ENCODE measurements at places on chromosomes 6 and 20.

DNA sequence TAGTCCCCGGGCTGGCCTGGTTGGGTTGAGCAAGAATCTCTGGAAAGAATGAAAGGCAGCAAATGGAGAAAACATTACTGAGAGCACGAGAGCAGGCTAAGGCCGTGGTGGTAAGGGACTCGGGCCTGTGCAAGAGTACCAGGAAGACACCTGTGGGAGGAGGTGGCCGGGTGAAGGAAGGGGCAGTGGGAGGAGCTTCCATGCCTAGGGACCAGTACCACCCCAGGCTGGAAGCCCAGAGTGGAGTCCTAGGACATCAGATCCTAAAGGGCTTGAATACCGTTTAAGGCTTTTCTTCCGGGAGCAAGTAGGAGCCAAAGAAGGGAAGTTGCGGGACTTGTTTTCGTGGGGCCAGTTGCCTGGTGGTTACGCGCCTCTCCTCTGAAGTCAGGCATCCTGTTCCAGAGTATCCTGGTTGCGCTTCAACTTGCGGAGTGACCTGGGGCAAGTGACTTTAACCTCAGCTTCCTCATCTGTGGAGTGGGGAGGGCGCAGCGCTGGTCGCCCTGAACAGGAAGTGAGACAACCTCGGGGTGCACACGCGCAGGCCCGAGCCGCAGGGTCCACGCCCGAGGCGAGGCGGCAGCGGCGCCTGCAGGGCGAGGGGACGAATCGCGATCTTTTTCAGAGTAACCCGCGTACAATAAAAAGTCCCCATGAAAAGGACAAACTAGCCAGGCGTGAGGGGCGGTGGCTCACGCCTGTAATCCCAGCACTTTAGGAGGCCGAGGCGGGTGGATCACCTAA, 1.1 kb upstream of the TPD52L2 start:
- peak; percentile 93 for DNase-seq

DNA sequence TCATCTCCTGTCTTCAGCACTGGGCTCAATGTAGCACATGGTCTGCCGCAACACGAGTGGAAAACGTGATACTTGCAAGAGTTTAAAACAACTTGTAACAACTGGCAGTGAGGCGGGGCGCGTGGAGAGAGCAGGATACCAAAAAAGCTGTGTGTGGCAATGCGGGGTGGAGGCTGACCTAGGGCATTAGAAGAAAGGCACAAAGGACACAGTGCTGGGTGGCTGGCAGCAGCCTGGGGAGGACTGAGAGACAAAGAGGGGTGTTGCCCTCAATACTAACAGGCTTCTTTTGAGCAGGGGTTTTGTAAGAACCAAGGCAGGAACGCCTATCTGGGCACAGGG, 1.5 kb upstream of the GFOD1 start:
- no peak for DNase-seq

- DNase-seq: no peak
These were observed 637.8 kb downstream of the RFPL4B start for GRCh38 chr6:112984899-112985298.

DNA sequence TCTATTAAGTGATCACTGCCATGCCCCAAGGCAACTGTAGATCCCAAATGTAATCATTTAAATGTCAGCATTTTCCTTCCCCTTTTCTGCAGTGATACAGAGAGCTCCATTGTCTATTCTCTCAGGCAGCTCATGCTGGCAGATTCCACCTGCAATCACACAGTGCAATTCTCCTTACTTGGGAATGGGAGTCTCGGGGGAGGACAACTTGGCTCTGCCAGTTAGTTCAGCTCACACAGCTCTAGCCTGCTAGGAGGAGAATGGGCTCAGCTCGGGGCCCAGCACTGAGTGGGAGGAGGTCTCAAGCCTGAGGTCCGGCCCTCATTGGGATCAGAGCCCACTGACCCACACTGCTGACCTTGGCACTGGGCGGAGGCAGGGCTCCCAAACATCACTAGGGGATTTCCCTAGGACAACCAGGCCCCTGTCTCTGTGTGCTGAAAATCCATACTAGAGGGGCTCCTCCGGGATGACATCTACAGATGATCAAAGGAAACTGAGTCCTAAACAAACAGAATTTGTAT, 109.2 kb upstream of the ASF1A start:
- DNase-seq: no peak

- DNase-seq: no peak
These were observed 82.1 kb downstream of the PLEKHG1 start for GRCh38 chr6:150681578-150682395.

GRCh38 chr6:137871831-137872454, 4.9 kb downstream of the TNFAIP3 start:
- DNase-seq: no peak

DNA sequence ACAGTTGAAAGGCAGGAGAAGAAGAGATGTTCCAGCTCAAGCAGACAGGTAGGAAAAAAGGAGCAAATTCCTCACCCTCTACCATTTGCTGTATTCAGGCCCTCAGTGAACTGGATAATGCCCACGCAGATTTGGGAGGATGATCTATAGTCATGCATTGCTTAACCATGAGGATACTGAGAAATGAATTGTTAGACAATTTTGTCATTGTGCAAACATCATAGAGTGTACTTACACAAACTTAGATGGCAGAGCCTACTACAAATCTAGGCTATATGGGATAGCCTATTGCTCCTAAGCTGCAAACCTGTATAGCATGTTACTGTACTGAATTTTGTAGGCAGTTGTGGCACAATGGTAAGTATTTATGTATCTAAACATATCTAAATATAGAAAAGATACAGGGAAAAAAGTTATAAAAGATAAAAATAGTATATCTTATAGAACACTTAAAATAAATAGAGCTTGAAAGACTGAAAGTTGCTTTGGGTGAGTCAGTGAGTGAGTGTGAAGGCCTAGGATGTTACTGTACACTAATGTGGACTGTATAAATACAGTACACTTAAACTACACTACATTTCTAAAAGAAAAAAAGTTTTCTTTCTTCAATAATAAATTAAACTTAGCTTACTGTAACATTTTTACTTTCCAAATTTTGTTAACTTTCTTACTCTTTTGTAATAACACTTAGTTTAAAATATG, 672.3 kb downstream of the UTRN start:
- DNase-seq: no peak

- DNase-seq: no peak
These were observed 9.1 kb downstream of the DNAJC5 start for GRCh38 chr20:63903796-63904561.

DNA sequence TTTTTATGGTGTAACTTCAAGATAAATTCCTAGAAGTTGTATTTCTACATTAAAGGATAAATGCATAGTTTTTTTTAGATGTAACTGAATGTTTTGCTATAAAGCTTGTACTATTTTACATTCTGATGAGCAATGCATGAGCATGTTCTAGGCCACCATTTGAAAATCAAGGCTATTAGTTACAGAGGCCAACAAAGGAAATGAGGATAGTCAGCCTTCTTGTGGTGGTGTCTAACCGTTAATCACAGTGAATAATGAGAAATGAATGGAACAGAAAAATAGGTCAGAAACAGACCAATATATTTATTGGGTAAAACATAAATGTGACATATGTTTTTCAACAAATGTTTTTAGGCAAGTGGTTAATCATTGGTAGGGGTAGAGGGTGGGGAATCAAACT, 37.6 kb upstream of the L3MBTL3 start:
- no peak for DNase-seq

DNA sequence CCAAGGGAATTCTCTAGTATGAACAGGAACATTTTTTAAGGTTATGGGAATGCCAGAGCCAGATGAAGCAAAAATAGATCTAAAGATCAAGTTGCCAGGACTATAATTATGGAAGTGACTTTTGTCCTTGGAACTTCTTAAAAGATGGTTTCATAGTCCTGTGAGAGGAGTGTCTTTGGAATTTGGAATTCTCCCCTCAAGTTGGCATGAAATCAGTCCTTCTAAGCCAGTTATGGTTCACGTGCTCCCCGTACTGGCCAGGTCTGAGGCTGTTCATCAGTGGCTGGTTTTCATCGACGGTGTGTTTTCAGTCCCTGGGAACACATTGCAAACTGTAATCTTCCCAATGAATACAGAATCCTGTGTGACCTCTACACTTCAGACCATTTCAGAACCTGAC, 63.1 kb downstream of the VGLL2 start:
- DNase-seq: no peak

- no peak for DNase-seq
These were observed 11.2 kb downstream of the PREP start for GRCh38 chr6:105391705-105392104.

DNA sequence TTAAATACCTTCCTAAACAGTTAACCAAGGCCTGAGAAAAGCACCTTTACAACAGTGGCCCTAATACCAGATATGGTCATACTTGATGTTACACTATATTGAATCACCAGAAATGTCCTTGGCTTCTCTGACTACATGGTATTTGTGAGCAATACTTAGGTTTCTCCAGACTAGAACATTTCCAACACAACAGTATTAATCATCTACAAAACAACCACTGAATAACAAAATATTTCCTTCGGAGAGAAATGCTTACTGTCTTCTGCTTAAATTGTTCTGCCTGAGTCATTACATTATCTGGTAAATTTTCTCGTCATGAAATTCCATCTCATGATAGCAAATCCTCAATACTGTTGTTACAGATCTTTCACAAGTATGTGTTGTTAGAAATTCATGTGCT, 252.9 kb upstream of the RUNX2 start:
- peak; percentile 7 for DNase-seq

GRCh38 chr20:44683263-44684046, 31.7 kb upstream of the CCN5 start:
- peak; percentile 96 for DNase-seq

GRCh38 chr20:11686195-11686594, 231.5 kb upstream of the BTBD3 start:
- no peak for DNase-seq

- DNase-seq: no peak
These were observed 58.8 kb upstream of the MAP3K7 start for GRCh38 chr6:90645634-90646033.

GRCh38 chr20:23232219-23232581, 118.4 kb upstream of the NXT1 start:
- DNase-seq: no peak

DNA sequence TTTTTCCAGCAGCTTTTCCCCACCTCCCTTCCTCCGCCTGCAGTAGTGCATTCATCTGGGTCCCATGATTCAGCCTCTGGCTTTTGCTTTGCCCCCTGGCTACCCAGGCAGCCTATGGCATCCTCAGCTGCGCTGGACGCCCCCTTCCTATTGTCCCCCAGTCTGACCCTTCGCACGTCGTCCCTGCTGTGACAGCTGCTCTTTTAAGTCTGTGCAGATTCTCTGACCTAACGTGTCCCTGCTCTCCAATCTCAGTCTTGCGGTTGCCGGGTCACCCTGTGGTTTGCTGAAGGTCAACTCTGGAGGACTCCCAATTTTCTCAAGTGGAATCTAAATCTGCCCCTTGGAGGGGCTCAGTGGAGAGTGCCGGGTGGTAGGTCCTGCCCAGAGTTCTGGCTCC, 294.3 kb downstream of the CDC5L start:
- DNase-seq: peak; percentile 46

- DNase-seq: no peak
These were observed 264.3 kb downstream of the TAF4 start for GRCh38 chr20:61801428-61801827.

DNA sequence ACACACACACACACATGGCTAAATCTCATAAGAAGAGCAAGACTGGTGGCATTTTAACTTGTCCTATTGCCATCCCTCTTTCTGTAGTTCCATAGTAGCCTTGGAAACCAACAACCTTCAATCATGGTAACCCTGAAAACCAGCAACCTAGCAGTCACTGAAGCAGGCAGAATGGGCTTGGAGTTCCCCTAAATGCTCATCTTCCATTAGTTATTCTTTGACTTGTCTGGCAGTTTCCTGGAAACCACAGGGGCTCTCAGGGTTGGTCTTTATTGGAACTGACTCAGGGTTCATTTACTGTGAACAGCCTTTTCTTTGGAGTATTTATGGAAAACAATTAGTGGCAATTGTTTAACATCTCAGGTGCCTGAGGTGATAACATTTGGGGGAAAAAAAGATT, 19.4 kb upstream of the BRPF3 start:
- DNase-seq: no peak

GRCh38 chr6:44245912-44246662, 814 bp upstream of the HSP90AB1 start:
- peak; percentile 74 for DNase-seq

- no peak for DNase-seq
These were observed 26.0 kb downstream of the MAS1 start for GRCh38 chr6:159916752-159917151.

DNA sequence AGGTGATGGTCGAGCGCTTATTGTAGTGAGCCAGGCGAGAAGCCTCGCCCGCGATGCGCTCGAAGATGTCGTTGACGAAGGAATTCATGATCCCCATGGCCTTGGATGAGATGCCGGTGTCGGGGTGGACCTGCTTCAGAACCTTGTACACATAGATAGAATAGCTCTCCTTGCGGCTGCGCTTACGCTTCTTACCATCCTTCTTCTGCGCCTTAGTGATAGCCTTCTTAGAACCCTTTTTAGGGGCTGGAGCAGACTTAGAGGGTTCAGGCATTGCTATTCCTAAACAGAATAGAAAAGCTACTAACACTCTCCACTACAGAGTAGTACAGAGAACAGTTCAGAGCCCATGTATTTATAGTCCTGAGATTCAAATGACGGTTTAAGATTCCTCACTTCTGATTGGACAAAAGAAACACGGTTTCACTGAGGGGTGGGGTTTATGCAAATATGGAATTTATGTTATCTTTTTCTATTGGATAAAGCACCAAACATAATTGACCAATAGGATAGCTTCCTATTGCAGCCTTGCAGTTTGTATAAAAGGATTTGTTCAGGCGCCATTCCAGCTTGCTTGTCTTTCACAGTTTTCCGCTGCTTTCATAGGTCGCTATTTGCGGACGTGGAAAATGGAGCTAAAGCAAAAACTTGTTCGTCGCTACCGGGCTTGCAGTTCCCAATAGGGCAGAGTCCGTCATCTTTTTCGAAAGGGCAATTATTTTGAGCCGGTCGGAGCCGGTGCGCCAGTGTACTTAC, 43.7 kb upstream of the HFE start:
- no peak for DNase-seq

- DNase-seq: no peak
These were observed 610.6 kb downstream of the PRKN start for GRCh38 chr6:162116902-162117525.

DNA sequence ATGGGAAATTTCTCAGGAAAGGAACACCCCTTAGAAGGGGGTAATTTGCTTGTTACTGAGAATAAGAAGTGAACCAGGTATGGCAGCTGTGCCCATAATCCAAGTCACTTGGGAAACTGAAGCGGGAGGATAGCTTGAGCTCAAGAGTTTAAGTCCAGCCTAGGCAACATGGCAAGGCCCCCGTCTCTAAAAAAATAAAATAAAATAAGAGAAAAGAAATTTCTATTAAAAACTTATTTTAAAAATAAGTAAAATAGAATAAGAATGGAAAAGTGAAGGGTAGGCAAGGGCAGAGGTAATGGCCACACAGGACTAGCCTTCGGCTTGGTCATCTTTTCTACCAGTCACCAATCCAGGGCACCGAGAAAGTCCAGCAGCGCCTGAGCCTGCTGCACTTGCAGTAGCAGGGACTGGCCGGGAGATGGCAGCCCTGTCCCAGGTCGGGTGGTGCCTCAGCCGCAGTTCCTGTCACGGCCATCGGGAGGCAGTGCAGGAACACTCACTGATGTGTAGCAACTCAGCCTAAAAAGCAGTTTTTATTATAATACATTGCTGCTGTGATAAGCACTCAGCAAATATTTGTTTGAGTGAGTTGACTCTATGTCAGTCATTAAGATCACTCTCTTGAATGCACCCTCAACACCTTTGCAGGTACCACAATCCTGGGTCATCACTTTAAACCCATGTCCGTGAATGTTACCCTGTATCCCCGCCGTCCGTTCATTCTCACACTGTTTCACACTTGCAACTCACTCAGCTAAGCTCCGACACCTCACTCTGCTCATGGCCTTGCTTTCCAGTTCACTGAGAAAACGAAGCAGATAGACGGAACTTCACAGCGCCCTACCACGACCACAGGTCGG, 23.2 kb upstream of the GCM1 start:
- DNase-seq: peak; percentile 78

Measured in HTR-8/SVneo (cell line).